Lower lobe of right lung (tissue), 2 donors: ENCODE measurements at places on chromosomes 16 and 17. TPM values are rescaled to one million over a fixed set of nuclear protein-coding genes. Genes with fewer than 3 reads are reported as not detected.
A peak's percentile ranks its signal among the peaks of the same experiment; 100 is the strongest.

DNA sequence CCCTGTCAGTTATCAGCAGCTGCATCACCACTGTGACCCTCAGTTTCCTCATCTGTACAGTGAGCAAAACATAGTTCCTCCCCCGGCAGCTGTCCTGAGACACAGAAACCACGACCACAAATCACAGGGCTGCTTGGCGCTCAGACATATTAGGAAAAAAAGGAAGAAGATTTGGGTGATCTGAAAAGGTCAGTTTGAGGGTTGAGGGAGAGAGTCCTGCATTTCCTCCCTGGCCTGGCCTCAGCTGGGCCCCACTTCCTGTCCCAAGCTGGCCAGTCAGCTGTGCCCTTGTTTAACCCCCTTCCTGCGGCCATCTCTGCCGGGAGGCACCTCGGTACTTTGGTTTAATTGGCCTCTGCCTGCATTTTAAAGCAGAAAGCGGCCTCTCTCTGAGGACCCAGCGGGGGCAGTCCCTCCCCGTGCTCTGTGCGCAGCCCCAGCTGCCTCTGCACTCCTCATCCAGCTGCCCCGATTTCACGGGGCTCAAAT lies 24.0 kb upstream of the CIBAR2 start:
- H3K27me3 ChIP-seq: no peaks in the 10 kb centered on the region
- peak overlapping the region; percentile 49 for H3K4me3 ChIP-seq
- peak; percentile 73 for DNase-seq
- H3K27ac ChIP-seq: peak overlapping the region; percentile 85
- H3K4me1 ChIP-seq: peaks cover 37% of the 10 kb centered on the region
- no peaks in the 10 kb centered on the region for H3K36me3 ChIP-seq

Gene TNFSF12
- total RNA-seq: 91.3 TPM

DNA sequence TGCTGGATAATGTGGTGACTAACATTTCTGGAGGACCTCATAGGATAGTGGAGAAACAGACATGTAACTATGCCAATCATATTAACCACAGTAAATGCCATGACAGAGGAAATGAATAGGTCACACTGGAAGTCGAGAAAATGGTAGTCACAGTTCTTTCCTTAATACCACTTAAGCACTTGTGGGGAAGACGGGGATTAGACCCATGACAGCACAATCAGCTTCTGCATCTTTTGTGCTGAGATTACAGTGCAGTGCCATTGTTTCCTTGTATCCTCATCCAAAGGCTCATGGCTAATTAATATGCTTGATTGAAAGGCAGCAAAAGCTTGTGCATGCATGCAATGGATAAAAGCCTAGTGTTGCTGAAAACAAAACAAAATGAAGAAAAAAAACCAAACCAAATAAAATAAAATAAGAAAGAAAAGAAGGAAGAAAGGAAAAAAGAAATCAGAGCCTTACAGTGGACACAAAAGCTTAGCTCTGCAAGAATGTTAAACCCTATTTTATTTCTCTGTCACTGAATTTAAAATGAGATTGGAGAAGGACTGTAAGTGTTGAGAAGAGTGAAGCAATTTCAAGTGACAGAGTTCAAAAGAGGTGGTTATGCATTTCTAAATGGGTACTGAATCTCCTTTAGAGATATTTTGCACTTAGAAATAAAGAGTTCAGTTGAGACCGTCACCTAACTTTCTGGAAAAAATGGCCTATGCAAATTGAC lies 1011.9 kb downstream of the CDH8 start:
- no peak for DNase-seq
- no peaks in the 10 kb centered on the region for H3K27me3 ChIP-seq
- H3K4me3 ChIP-seq: no peak overlapping the region
- H3K27ac ChIP-seq: no peak overlapping the region

- no peaks in the 10 kb centered on the region for H3K4me1 ChIP-seq
- H3K27me3 ChIP-seq: no peaks in the 10 kb centered on the region
- peaks cover 46% of the 10 kb centered on the region for H3K36me3 ChIP-seq
- no peak for DNase-seq
- no peak overlapping the region for H3K27ac ChIP-seq
These were observed 19.7 kb downstream of the TMEM11 start for GRCh38 chr17:21194226-21194625.

Gene ARHGAP27
- 71.0 TPM for total RNA-seq

DNA sequence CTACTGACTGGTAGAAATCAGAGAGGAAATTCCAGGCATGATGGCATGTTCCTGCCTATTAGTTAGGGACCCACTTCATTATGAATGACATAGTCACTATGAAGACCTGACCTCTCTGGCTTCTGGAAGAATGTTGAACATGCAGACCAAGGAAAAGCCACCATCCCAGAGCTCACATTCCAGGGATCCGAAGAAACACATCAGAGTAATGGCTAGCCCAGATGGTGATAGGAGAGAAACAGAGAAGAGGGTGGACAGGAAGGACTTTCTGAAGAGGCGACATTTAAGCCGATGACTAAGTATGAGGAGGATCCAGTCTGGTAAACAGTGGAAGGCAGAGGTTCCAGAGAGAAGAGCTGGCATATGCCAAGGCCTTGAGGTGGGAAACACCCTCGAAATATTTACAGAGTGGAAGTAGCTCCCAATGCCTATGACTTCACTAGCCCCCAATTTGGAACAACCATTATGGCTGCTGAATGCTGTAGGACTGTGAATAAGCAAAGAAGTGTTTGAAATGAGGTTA lies 216.2 kb downstream of the RBFOX1 start:
- H3K27me3 ChIP-seq: no peaks in the 10 kb centered on the region
- no peak overlapping the region for H3K4me3 ChIP-seq

GRCh38 chr16:74511961-74512360 lies 90.7 kb upstream of the CLEC18B start:
- H3K36me3 ChIP-seq: peaks cover 11% of the 10 kb centered on the region
- H3K4me3 ChIP-seq: no peak overlapping the region
- no peaks in the 10 kb centered on the region for H3K4me1 ChIP-seq
- no peak for DNase-seq
- no peak overlapping the region for H3K27ac ChIP-seq
- H3K27me3 ChIP-seq: no peaks in the 10 kb centered on the region

- H3K4me1 ChIP-seq: peaks cover 35% of the 10 kb centered on the region
- no peaks in the 10 kb centered on the region for H3K27me3 ChIP-seq
- peak overlapping the region; percentile 92 for H3K27ac ChIP-seq
- H3K36me3 ChIP-seq: peaks cover 28% of the 10 kb centered on the region
These were observed 486 bp upstream of the DNAJA2 start for GRCh38 chr16:46973996-46974324.

- peak; percentile 74 for DNase-seq
- peak overlapping the region; percentile 87 for H3K27ac ChIP-seq
- H3K36me3 ChIP-seq: peaks cover 16% of the 10 kb centered on the region
- no peaks in the 10 kb centered on the region for H3K27me3 ChIP-seq
These were observed 979 bp downstream of the ABHD15 start for GRCh38 chr17:29565643-29566472.

GRCh38 chr17:43808076-43808475 lies 24.9 kb downstream of the MPP3 start:
- H3K27me3 ChIP-seq: no peaks in the 10 kb centered on the region
- H3K4me1 ChIP-seq: no peaks in the 10 kb centered on the region
- no peak overlapping the region for H3K4me3 ChIP-seq
- no peak for DNase-seq
- H3K27ac ChIP-seq: no peak overlapping the region

Gene ORC6
- 1.3 TPM for total RNA-seq

GRCh38 chr17:76164331-76164730 lies 23.3 kb upstream of the FOXJ1 start:
- no peak for DNase-seq
- H3K27me3 ChIP-seq: no peaks in the 10 kb centered on the region
- no peak overlapping the region for H3K27ac ChIP-seq
- H3K36me3 ChIP-seq: no peaks in the 10 kb centered on the region
- H3K4me1 ChIP-seq: no peaks in the 10 kb centered on the region

DNA sequence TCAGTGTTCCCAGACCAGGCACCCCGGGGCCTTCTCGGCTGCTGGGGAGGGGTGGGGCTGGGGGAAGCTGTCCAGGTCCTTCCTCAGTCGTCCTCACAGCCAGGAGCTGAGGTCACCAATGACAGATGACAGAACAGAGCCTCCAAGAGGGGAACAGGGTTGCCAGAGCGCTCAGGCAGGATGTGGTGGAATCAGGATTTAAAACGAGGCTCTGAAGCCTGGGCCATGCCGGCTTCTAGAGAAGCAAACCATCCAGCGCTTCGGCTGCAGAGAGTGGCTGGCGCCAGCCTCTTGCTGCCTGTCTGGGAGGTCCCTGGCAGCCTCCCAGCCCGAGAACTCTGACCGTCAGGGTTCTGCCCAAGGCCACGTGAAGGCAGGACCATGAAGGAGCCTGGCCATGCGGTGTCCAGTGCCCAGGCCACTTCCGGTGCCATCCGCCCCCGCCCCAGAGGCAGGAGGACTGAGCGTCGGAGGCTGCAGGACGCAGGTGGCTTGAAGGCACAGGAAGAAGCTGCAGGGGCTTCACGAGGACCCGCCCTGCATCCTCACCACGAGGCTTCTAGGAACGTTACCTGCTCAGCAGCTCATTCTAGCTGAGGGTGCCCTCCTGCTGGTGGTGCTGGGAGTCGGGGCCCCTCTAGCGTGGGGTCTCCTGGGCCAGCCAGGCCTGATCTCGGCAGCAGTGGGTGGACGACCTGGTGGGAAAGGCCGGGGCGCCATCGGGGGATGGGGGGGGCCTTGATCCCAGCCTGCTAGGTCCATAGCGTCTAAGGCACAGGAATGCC lies 78.5 kb downstream of the KLHDC4 start:
- no peaks in the 10 kb centered on the region for H3K36me3 ChIP-seq
- no peaks in the 10 kb centered on the region for H3K4me1 ChIP-seq
- DNase-seq: no peak
- H3K4me3 ChIP-seq: no peak overlapping the region

Gene TMC6
- total RNA-seq: 173 TPM

GRCh38 chr17:50570528-50570927 lies 10.0 kb downstream of the CACNA1G start:
- no peaks in the 10 kb centered on the region for H3K4me1 ChIP-seq
- H3K4me3 ChIP-seq: no peak overlapping the region
- DNase-seq: no peak
- peaks cover 13% of the 10 kb centered on the region for H3K27me3 ChIP-seq
- H3K27ac ChIP-seq: no peak overlapping the region
- H3K36me3 ChIP-seq: no peaks in the 10 kb centered on the region

GRCh38 chr16:85645021-85645589 lies 32.0 kb downstream of the GSE1 start:
- H3K27me3 ChIP-seq: no peaks in the 10 kb centered on the region
- no peak overlapping the region for H3K27ac ChIP-seq
- H3K36me3 ChIP-seq: peaks cover 42% of the 10 kb centered on the region
- H3K4me1 ChIP-seq: peaks cover 34% of the 10 kb centered on the region
- DNase-seq: no peak

Gene CSH2
- total RNA-seq: not detected

DNA sequence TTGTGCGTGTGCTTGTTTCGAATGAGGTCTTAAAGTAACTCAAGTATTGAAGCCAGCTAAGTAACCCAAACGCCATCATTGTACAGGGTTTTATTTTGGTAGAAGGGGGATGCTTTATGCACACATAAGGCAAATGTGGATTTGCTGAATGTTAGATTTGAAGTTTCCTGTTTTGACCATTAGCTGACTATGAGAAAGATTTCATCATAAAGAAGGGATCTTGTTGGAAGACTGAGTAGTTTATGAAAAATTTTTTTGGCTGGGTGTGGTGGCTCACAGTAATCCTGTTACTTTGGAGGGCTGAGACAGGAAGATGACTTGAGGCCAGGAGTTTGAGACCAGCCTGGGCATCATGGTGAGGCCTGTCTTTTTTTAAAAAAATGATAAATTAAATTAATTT lies 10.0 kb upstream of the ZFP3 start:
- H3K27me3 ChIP-seq: no peaks in the 10 kb centered on the region
- H3K27ac ChIP-seq: no peak overlapping the region
- no peak overlapping the region for H3K4me3 ChIP-seq
- no peak for DNase-seq
- H3K4me1 ChIP-seq: no peaks in the 10 kb centered on the region

DNA sequence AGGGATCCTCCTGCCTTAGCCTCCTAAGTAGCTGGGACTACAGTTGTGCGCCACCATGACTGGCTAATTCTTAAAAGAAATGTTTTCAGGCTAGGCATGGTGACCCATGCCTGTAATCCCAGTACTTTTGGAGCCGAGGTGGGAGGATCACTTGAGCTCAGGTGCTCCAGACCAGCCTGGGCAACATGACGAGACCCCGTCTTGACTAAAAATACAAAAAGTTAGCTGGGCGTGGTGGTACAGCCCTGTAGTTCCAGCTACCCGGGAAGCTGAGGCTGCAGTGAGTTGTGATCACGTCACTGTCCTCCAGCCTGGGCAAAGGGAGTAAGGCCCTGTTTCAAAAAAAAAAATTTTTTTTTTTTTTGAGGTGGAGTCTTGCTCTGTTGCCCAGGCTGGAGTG lies 173.1 kb downstream of the SEC14L1 start:
- H3K27me3 ChIP-seq: no peaks in the 10 kb centered on the region
- H3K27ac ChIP-seq: no peak overlapping the region
- no peak overlapping the region for H3K4me3 ChIP-seq
- peak; percentile 16 for DNase-seq
- H3K4me1 ChIP-seq: peaks cover 30% of the 10 kb centered on the region

Gene ASIC2
- not detected for total RNA-seq
